ENCODE measurements at places on chromosomes 12 and 14.

DNA sequence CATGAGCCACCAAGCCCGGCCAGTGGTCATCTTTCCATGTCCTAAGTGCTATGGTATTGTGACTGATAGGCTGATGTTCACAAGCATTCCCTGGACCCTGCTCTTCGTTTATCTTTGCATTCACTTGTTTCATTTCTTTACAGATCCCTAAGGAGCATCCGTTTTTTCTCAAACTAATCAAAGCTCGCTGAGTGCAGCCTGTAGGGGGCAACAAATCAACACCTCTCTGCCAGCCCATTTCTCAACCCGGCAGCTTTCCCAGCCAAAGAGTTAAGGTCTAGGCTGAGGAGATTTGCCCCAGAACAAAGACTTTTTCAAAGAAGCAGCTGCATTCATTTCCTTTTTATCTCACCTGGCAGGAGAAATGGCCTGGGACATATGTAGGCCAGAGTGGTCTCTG, 12.1 kb downstream of the SIRT4 start:
- peak; percentile 6 for DNase-seq

DNA sequence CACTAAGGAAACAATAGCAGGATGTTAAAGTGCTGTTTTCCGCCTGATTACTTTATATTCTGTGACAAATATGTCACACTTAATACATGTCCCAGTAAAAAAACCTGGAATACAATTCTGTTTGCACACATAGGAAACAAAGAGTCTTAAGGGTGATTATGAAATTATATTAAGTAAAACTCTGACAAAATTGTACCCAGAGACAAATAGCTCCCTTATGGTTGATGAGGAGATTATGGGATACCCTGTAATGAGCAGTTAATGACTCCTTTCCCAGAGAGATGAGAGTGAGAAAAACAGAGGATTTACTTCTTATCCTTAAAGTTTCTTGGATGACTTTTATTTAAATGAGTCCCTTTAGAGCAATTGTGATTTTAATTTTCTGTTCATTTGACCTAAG, 370.6 kb downstream of the PDZRN4 start:
- DNase-seq, result no peak

DNA sequence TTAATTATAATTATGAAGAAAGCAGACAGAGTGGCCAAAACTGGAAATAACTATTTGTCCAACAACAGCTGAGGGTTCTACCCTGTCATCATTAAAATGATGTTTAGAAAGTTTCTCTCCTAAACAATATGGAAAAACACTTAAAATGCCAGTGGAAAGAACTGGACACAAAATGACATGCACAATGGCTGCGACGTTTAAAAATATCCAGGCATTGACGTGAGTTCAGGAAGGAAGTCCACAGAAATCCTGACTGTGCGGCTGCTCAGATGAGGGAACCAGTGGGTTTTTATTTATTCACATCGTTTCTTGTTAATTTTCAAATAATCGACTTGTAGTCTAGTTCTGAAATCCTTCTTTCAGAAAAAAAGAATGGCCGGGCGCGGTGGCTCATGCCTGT, 58.3 kb downstream of the CCNK start:
- DNase-seq, result no peak

- no peak for DNase-seq
Observed at GRCh38 chr12:85352016-85352415, 72.0 kb downstream of the ALX1 start.

GRCh38 chr14:20730891-20731290, 14.8 kb upstream of the EDDM3A start:
- DNase-seq, result no peak

- no peak for DNase-seq
Observed at GRCh38 chr14:75595226-75595625, 16.8 kb downstream of the FLVCR2 start.

DNA sequence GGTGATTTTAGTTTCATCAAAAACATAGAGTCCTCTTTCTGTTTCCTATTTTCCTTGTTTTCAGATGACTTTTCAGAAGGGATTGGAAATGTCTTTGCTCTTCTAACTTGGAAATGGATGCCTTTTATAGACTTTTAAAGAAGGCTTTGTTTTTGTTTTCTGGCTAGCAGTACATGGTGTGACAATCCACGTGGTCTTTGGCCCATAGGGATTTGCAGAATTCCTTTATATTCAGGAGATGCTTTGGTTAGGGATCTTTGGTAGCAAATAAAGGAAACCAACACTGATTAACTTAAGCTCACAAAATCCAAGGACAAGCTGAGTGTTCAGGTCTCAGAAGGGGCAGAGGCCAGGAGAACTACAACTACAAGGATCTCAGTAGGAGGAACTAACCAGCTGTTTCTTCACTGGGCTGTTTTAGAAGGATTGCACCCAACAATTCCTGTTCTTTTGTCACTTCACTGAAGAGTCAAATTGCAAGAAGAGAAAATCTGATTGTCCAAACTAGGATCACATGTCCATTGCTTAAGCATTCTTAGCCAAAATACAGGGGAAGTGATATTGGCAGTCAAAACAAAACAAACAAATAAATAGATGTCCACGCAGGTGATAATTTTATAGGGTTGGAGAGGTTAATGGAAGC, 58.6 kb upstream of the MANSC4 start:
- no peak for DNase-seq

DNA sequence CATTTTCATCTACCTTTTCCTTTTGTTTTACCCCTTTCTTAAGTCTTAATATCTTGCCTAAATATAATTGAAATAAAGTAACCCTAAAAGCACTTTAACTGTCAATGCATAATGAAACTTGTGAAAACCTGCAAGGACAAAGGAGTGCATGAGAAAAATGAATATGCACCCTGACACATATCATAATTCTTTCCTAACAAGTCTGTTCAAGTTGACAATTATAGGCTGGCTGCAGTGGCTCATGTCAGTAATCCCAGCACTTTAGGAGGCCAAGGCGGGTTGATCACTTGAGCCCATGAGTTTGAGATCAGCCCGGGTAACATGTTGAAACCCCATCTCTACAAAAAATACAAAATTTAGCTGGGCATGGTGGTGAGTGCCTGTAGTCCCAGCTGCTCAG, 65.4 kb downstream of the FGD6 start:
- no peak for DNase-seq

- DNase-seq, result no peak
Observed at GRCh38 chr14:89444516-89445125, 27.6 kb upstream of the FOXN3 start.

DNA sequence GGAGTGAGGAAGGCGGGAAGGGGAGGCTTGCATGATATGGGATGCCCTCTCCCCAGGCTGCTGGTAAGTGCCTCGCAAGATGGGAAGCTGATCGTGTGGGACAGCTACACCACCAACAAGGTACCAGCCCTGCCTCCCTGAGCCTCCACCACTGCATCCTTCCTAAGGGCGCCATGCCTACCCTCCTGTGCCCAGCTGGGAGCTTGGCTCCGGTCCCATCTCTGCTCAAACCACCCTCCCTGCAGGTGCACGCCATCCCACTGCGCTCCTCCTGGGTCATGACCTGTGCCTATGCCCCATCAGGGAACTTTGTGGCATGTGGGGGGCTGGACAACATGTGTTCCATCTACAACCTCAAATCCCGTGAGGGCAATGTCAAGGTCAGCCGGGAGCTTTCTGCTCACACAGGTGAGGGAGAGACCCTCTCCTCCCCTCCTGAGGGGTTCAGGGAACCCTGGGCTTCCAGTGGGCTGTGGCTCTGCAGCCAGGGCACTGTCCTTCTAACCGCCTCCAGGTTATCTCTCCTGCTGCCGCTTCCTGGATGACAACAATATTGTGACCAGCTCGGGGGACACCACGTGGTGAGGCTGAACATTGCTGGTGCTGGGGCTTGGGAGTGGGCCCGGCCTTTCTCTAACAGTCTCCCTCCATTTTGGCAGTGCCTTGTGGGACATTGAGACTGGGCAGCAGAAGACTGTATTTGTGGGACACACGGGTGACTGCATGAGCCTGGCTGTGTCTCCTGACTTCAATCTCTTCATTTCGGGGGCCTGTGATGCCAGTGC, 2.6 kb downstream of the GNB3 start:
- DNase-seq, result no peak

- DNase-seq, result no peak
Observed at GRCh38 chr14:35154016-35154415, 31.7 kb downstream of the PRORP start.

GRCh38 chr12:64625243-64626077, 15.2 kb downstream of the RASSF3 start:
- peak; percentile 89 for DNase-seq

DNA sequence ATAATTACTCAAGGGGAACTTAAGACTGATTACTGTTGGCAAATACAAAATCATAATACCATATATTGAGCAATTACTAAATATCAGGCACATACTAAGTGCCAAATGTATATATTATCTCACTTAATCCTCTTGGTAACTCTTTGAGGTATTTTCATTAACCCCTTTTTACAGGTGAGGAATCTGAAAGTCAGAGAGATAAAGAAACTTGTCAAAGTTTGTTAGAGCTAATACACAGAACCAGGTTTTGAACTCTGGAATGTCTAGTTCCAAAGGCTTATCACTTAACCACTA, 80.3 kb downstream of the LLPH start:
- DNase-seq, result no peak

GRCh38 chr12:124852911-124853427, 10.7 kb downstream of the SCARB1 start:
- no peak for DNase-seq

GRCh38 chr12:111687255-111687654, 1.4 kb downstream of the ACAD10 start:
- no peak for DNase-seq

- peak; percentile 21 for DNase-seq
Observed at GRCh38 chr14:66508846-66509621, 1.1 kb downstream of the GPHN start.

DNA sequence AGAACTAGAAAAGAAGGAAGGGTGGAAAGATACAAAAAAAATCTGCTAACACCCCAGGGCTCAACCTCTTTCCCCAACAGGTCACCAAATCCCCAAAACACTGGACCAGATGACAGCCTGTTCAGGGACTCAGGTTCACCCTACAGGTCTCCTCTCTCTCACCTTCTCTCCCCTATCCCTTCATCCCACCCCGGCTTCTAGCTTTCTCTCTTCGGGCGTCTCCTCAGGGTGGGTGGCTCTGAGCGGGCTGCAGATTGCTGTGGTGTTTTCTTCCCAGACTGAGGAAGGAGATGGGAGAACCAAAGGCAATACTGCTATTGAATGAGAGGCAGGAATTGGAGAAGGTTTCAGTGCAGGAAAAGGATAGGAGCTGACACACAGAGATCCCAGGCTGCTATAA, 39.3 kb downstream of the ANO2 start:
- DNase-seq, result no peak

DNA sequence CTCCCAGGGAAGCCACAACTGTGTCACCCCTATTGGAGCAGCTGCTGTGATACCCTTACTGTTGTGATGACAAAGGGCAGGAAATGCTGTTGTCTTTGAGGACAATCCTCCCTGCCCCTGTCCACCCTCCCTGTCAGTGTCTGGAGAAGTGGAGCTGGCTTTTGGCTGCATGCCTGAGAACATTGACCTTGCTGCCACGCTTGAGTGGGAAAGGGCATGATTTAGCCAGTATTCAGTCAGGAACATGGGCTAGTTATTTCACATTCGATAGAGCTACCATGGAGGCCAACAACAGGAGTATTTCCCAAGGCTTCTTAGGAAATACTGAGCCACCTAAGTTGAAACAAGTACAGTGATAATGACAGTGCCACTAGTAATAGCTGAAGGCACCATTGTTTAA, 59.4 kb downstream of the MYRFL start:
- DNase-seq, result no peak

- DNase-seq, result peak; percentile 81
Observed at GRCh38 chr12:46219877-46220655, 48.8 kb downstream of the SLC38A1 start.
